Caki2 (cell line): ENCODE measurements at places on chromosomes 13 and 19. TPM values are rescaled to one million over a fixed set of nuclear protein-coding genes. Genes with fewer than 3 reads are reported as not detected.

DNA sequence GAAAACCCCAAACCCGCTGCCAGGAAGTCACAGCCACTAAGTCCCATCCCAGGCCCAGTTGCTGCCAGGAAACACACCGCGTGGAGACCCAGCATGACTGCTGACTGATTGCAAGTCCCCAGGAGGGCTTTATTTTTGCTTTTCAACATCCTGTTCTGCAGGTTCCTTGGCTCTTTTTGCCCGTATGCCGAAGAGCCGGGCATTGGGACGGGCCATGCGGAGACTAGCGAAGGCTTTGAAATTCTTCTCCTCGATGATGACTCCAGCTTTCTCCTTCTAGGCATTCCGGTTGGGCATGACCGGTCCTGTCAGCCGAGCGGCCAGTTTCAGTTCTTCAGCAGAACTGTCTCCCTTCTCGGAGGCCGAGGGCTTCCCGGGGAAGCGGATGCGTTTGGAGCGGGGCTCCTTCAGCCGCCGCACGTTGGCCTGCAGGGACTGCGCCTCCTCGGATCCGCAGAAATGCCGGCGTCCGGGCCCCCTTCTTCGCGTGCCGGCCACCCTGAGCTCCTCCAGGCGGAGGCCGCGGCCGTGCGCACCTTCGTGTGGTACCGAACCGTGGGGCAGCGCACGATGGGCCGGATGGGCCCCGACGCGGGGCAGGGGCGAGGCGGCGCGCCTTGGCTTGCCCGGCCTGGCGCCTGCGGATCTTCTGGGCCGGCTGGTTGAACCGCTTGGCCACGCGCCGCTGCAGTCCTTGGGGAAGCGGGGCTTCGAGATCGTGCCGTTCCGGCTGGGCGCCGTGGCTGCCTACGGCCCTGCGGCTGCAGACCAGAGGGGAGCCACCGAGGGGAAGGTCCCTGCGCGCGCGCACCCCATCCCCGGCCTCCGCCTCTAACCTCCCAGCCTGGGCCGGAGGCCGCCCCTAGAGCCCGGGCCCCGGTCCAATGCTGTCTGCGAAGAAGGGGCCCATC, 15.2 kb downstream of the ZSCAN5C start:
- DNase-seq, result no peak

GRCh38 chr13:35567406-35567980, 91.0 kb upstream of the MAB21L1 start:
- DNase-seq, result no peak

GRCh38 chr13:75151081-75151643, 330.8 kb downstream of the TBC1D4 start:
- no peak for DNase-seq

DNA sequence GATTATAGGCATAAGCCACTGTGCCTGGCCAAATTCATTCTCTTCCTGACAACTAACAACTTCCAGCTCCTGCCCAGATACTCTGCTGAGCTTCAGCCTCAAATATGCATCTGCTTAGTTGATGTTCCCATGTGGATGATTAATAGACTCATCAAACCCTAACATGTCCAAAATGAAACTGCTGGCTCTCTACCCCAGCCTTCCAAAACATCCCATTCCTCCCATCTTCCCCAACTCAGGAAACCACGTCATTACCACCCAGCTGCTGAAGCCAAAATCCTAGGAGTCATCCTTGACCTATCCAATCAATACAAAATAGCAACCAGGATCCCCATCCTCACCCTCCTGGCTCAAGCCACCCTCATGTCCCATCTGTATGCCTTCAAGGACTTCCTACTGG, 20.9 kb downstream of the POU2F2 start:
- no peak for DNase-seq

- DNase-seq, result no peak
Measured at GRCh38 chr13:97185751-97186150, 36.4 kb upstream of the MBNL2 start.

DNA sequence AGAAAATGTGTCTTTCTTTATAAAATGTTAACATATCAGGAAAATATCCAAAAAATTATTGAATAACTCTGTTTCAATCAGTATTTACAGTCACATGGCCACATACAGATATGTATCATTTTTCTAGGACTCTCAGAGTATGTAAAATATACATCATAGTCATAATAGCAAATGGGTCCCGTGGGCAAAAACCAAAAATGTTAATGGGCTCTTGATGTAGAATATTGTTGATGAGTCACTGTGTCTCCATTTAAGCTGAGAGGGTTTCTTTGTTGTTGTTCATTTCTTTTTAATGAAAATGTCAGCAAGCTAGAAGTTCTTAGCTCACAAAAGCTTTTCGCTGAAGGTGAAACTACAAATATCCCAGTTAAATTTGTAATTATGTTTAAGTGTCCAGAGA, 1713.1 kb upstream of the PCDH20 start:
- DNase-seq, result no peak

- no peak for DNase-seq
Measured at GRCh38 chr19:12885749-12886650, 1.0 kb downstream of the KLF1 start.

GRCh38 chr19:2978772-2979171, 1.4 kb downstream of the TLE6 start:
- DNase-seq, result no peak

DNA sequence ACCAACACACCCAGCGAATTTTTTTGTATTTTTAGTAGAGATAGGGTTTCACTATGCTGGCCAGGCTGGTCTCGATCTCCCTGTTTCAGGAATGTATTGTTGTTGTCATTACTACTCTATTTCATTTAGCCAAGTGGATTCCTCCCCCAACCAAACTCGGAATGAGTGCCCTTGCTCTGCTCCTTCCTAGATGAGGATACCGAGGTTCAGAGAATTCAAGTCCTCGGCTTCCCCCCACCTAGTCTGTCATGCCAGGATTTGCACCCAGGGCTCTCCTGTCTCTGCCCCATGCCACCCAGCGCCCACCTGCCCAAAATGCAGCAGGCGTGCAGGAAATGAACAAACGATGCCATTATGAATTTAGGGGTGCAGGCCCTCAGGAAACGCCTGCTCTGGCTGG, 3.5 kb upstream of the SPACA4 start:
- no peak for DNase-seq

DNA sequence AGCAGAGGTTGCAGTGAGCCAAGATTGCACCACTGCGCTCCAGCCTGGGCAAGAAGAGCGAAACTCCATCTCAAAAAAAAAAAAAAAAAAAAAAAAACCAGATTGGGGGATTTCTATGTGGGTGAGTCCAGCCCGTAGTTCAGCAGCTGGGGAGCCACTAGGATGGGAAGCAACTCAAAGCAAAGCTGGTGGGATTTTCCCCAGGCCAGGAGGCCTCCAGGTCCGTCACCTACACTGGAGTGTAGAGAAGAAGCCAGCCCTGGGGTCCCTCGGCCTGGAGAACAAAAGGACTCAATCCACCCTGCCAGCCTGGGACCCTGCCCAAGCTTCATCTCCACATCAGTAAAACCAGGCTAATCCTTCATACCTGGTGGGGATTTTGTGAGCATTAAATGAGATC, 121.3 kb upstream of the CACNA1A start:
- DNase-seq, result no peak

DNA sequence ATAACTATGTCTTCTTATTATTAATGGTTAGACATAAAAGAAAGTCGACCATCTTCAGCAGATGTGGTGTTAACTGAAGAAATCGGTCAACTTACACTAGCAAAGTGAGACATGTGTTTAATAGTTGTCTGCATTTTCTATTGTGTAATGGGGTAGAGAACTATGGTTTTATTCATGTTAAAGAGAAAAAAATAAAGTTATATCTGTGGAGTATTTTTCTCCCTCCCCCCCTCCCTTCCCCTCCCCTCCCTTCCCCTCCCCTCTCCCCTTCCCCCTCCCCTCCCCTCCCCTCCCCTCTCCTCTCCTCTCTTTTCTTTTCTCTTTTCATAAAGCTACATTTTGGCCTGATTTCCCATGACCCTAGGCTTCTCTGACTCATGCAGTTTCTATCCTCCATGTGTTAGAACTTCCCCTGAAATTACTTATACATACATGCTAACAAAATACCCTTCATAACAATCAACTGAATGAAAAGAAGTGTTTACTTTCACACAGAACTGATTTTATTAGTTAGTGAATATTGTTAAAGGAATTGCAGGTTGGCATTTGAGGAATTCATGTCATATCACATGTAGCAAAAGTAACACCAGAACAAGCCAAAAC, 1431.0 kb upstream of the ATXN8OS start:
- no peak for DNase-seq

- DNase-seq, result peak; percentile 31
Measured at GRCh38 chr13:108895220-108895704, 265.9 kb downstream of the MYO16 start.

GRCh38 chr19:48806518-48806817, 4.4 kb downstream of the BCAT2 start:
- no peak for DNase-seq

DNA sequence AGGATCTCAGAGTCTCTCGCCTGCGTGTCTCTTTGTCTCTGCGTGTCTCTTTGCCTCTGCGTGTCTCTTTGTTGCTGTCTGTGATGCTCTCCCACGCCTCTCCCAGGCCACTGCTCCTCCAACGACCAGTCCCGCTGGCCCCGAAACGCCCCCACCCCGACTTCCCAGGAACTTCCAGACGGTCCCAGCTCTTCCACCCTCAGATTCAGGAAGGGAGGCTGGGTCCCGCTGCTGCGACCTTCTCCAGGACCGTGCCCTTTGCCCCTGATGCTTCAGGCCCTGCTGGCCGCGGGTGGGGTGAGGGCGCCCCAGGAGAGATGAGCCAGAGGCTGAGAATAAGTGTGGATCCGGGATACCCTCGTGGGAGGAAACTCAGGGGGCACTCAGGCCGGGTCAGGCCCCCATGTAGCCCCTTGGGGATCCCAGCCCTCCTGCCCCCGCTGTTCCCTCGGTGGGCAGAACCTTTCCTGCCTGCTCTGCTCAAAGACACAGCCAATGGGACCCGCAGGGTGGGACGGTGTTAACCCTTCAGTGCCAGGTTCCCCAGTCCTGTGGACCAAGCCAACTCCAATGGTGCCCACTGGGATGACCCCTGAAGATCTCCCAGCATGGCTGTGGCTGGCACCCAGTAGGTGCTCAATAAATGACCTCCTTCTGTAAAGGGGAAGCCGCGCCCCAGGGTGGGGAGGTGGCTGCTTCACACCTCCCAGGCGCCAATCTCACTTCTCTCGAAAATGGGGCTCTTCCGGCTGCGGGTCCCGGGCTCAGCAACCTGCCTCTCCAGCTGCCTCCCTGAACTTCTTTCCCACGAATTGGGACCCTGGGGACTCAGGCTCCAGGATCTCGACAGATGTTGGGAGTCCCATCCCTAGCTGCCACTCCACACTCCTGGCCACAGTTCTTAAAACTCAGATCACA, 1.5 kb upstream of the S1PR5 start:
- no peak for DNase-seq

GRCh38 chr13:39960191-39960590, 304.7 kb downstream of the COG6 start:
- DNase-seq, result no peak

DNA sequence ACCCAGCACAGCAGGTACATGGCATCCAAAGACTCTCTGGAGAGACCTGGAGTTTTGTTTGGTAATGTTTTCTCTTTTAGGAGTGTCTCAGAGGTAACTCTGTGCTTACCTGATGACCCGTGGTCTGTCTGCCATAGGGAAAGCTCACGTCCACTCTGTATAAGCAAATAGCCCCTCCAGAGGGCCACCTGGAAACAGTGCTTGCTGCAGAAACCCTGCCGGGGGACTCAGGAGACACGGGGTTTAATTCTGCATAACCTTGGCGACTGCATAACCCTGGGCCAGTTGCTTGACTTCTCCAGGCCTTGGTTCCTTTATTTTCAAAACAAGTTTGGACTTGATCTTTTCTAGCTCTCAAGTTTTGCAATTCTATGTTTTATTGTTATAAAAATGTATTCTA, 187.2 kb upstream of the SOX1 start:
- no peak for DNase-seq

DNA sequence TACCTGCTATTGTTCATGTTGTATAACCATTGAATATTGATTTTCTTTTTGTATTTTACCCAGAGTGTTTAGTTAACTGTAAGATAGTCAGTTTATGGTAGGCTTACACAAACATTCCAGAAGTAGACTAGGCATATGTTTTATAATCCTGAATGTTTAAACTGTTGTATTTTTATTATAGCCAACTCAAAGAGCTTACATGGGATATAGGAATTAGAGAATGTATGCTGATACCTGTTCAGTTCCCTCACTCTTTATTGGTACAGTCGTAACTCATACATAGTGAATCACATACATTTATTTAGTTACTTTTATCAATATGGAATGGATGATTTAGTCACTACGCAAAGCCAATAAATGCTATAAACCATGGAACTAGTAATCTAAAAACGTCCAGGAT, 657.9 kb downstream of the SLITRK5 start:
- no peak for DNase-seq

- DNase-seq, result no peak
Measured at GRCh38 chr19:800360-801029, 3.2 kb downstream of the PTBP1 start.

- DNase-seq, result no peak
Measured at GRCh38 chr13:37364007-37364406, 234.6 kb downstream of the POSTN start.

DNA sequence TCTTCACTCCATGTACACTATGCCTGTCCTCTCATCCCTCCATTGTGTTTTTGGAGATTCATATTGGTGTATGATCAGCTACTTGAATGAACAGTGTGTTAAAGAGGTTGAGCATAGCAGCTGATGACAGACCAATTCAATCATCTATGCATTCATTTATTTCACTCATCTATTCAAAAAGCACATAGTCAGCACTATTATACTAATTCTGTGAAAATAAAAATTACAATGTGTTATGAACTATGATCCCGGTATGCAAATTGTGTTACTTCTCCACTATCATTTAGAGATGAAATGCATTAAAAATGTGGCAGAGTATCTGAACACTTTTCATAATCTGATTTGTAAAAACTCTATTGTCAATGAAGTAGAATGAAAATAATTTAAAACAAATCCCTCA, 5.9 kb downstream of the TRPC4 start:
- no peak for DNase-seq

GRCh38 chr19:4229179-4229931, at the start of gene EBI3:
TSS of gene EBI3 (plus strand) at chr19:4229523. CDS start at chr19:4229551, 28 bp downstream.
- DNase-seq, result peak; percentile 72

DNA sequence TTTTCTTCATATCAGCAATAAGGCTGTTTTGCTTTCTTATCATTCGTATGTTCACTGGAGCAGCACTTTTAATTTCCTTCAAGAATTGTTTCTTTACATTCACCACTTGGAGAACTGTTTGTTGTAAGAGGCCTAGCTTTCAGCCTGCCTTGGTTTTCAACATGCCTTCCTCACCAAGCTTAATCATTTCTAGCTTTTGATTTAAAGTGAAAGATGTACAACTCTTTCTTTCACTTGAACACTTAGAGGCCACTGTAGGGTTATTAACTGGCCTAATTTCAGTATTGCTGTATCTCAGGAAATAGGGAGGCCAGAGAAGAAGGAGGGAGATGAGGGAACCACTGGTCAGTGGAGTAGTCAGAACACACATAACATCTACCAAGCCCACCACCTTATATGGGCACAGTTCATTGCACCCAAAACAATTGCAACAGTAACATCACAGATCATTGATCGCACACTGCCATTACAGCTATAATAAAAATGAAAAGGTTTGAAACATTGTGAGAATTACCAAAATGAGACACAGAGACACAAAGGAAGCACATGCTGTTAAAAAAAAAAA, 181.4 kb upstream of the TUBA3C start:
- no peak for DNase-seq

TRPM4 gene
- 13.9 and 18.2 TPM in 2 replicates for total RNA-seq

NOP53 gene
- 535 and 553 TPM in 2 replicates for total RNA-seq

CYSLTR2 gene
- total RNA-seq, result not detected in 2 replicates

SDHAF1 gene
- 54.3 and 64.8 TPM in 2 replicates for total RNA-seq

MADCAM1 gene
- total RNA-seq, result not detected in 2 replicates
